Stimulated activated CD8-positive, alpha-beta memory T cell treated with anti-CD3 and anti-CD28 coated beads, Interleukin-15, amount 100 ng/mL, for 24 hours (primary cell): ENCODE measurements at places on chromosomes 4 and X.
A peak's percentile ranks its signal among the peaks of the same experiment; 100 is the strongest.

DNA sequence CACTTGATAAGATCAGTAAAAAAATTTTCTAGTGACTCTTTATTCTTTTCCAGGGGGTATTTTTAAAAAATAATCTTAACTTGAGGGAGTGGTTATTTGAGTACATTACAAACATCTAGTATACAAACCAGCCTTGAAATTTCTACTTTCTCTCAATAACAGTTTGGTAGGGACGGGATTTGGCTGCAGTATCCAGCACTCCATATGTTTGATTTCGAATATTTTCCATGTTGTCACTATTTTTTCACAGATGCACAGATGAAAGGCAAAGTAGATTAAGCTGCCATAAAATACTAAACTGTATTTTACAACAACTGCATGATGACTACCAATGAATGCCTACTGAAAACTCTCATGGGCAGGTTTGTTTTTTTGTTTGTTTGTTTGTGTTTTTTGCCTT is 225.0 kb downstream of the COX7B2 start:
- no peak for DNase-seq

GRCh38 chr4:148550788-148551187 is 108.6 kb upstream of the NR3C2 start:
- DNase-seq = no peak

DNA sequence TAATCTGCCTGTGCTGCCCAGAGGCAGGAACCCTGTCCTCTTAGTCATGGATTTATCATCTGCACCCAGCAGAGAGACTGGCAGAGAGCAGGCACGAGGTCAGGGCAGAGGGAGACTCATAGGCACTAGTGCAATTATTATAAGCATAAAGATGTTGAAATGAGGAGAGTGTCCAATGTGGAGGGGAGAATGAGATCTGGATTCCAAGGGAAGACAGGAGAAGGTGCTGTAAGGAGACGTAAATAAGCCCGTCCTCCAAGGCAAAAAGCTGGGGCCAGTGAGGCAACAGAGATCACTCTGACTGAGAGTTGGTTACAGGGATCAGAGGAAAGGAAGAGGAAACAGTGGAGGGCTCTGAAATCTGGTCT is 406.2 kb downstream of the MAPK10 start:
- no peak for DNase-seq

DNA sequence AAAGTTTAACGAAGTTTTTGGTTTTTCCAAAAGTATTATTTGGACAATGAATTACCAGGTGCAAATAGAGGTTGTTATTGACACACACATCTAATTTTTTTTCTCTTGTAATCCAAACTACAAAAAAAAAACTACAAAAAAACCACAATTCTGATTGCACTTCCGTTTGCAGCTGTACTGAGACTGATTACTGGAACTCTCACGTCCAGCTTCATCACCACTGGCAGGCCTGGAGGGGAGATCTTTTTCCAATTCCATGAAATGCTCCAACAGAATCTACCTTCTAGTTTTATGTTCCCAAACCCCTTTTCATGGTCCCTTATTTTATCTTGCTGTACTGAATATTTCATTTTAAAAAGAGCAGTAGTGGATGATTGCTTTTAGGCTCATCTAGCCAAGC is 1118.3 kb downstream of the C4orf33 start:
- DNase-seq = no peak

DNA sequence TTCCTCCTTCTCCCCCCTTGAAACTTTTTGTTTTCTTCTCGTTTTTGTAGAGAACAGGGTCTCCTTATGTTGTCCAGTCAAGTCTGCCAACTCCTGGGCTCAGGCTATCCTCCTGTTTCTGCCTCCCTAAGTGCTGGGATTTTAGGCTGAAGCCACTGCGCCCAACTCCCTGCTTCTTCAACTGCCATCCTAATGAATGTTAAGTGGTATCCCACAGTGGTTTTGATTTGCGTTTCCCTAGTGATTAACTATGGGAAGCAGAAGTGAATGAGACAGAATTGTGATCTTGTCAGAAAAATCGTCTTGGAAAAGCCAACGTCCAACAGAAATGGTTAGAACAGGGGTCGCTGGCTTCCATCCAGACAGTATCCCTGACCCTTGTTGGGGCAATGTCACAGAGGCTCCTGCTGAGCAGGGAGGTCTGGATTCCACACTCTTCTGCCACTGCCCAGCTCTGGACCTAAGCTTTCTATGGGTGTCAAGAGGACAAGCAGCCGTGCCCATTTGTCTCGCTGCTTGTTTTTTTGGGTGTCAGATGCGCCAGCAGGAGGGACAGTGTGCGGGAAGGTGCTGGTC is 869 bp upstream of the ADD1 start:
- no peak for DNase-seq

DNA sequence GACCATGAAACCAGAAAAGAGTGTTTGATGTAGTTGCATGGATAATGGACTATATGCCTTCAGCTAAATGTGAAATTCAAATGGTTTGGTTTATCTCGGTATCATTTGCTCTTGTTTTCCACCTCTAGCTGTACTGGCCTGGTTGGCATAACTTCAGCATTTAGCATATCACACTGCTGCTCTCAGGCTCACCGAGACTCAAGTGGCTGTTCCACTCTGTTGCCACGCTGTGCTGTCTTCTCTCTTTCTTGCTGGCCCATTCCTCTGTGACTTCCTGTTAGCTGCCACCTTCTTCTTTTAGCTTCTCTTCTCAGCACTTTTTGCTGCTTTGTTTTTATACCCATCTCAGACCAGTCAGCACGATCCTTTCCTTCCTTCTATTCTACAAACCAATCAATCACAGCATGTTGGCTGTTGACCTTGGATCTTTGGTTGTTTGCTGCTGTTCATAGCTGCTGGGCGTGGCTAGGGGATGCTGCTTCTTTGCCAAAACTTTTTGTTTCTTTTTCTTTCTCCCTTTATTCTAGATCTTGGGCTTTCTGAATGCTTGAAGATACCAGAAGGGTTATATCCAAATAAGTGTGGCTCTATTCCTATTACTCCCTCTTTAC is 24.0 kb downstream of the INTS6L start:
- no peak for DNase-seq

DNA sequence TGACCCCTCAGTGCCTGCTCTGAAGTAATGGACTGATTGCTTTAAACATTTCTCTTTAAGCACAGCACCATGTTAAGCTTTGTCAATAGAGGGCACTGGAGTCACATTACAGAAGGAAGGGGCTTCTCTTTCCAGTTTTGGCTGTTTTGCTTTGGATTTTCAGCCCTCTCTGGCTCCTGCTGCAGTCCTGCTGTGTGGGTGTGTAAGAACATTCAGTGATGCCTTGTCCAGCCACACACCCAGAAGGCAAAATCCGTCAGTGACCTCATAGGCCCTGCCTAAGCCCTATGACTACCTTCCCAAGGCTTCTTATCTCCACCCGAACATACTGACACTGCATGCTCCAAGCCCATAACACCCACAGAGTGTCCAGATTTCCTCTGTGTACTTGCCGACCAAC is 215.3 kb upstream of the CTSO start:
- no peak for DNase-seq

GRCh38 chrX:106039920-106040319 is 1.4 kb upstream of the SERPINA7 start:
- DNase-seq = no peak

DNA sequence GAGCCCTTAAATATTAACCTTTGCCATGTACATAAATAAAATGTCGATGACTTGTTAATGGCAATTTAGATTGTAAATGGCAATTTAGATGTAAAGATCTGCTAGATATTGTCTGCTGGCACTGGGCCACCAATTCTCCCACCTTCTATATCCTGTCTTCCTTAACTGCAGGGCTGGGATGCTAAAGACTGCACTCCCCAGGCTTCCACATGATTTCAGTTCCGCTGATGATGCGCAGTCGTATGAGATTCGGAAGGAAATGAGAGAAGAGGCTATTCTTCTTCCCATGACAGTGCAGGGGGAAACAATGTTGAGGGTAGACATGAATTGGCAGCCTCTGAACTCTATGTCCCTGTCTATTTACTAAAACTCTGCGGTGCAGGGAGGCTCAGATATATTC is 55.7 kb downstream of the PITX2 start:
- DNase-seq = no peak

DNA sequence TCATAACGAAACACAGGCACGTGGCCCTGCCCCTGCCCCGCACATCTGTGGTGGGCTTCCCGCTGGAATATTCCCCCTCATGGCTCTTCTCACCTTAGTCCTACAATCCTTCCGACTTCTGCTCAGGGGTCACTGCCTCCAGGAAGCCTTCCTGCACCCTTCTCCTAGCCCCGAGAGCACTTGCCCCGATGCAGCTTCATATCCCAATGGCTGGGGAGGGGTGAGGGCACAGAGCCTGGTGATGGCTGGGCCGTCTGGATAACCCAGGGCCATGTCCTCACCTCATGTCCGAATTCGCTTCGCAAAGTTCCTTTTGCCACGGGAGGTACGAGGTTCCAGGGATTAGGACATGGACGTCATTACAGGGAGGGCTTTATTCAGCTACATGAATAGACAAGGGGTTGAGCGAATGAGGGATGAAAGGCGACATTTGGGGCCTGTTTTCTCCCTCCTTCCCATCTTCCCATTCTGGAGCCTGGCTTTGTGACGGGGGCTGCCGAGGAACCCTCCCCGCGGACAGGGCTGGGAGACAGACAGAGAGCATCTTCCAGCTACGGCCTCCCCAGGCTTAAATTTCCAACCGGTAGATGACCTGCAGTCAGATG is 35.5 kb upstream of the HMX1 start:
- no peak for DNase-seq

- DNase-seq = no peak
These were observed 217.7 kb upstream of the INTU start for GRCh38 chr4:127414951-127415606.

- DNase-seq = no peak
These were observed 511.3 kb upstream of the PCDH7 start for GRCh38 chr4:30208731-30209435.

DNA sequence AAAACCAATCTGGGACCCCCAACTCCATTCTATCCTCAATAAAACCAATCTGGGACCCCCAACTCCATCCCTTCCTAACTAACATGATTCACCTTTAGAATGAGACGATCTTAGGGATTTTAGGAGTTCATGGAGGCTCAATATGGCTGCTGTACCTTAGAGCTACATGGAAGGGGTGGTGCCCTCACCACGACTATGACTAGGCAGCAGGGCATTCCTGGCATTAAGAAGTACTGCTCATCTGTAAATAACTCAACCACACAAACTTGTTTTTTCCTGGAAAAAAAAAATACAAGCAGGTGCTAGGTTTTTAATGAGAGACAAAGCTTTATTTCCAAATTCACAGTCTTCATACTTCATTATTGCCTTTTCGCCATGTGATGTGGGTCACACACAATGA is 346.5 kb upstream of the FAT1 start:
- DNase-seq = no peak

GRCh38 chr4:188372829-188373228 is 233.6 kb downstream of the TRIML1 start:
- DNase-seq = no peak

GRCh38 chr4:26223155-26223554 is 97.7 kb upstream of the RBPJ start:
- no peak for DNase-seq

DNA sequence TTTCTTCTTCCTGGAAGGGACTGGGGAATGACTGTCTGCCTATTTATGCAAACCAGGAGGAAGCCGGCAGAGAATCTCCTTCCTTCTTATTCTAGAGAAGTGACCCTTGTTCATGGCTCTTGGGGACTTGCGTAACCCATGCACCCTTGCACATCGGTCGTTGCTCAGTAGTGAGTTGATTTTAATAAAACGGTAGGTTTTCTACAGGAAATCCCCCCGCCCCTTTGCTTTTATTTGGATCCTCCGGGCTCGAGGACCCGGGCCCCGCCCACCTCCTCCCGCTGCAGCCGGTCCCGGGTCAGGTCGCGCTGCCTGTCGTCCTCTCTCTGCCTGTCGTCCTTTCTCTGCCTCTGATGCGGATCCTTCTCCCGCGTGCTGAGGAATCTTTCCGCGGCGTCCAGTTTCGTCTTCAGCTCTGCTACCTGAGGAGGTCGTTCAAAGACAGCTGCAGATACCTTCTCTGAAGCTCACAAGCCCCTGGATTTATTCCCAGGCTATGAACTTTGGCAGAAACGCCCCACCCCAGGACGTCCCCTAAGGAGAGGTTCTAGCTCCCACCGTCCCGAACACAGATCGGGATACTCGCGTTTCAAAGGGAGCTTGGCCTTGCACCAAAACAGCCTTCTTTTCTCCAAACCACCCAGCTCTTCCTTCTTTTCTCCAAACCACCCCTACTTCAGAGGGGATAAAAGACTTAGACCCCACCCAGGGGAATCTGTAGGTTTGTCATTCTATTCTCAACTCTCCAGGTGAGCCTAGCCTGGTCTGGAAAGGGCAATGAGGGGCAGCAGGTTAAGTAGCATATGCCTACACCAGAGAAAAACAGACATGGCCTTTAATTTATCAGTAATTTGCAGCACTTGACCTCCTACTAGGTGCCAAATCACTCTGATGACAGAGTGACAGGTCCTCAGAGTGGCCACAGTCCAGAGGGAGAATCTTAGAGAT is 7.0 kb downstream of the TNIP3 start:
- DNase-seq = no peak

- DNase-seq = no peak
These were observed 122.1 kb upstream of the GNPDA2 start for GRCh38 chr4:44848466-44848865.

GRCh38 chr4:1684506-1685234 is 557 bp upstream of the FAM53A start:
- peak; percentile 96 for DNase-seq

DNA sequence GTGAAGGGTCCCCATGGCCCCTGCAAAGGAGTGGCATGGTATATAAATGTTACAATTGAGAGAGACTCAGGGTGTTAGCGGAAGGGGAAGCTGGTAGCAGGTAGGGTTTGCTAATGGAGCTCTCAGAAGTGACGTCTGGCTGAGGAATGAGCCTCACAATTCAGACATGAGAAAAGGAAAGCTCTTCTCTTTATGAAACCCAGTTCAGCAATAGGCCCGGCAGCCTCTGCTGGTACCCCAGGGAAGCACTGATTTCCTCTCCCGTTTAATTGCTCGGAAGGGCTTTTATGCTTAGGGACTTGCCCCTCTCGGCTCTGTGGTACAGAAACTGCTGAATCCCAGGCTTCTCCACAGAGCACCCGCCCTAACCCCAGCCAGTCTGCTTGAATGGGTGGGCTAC is 19.4 kb upstream of the AFAP1 start:
- DNase-seq = no peak

DNA sequence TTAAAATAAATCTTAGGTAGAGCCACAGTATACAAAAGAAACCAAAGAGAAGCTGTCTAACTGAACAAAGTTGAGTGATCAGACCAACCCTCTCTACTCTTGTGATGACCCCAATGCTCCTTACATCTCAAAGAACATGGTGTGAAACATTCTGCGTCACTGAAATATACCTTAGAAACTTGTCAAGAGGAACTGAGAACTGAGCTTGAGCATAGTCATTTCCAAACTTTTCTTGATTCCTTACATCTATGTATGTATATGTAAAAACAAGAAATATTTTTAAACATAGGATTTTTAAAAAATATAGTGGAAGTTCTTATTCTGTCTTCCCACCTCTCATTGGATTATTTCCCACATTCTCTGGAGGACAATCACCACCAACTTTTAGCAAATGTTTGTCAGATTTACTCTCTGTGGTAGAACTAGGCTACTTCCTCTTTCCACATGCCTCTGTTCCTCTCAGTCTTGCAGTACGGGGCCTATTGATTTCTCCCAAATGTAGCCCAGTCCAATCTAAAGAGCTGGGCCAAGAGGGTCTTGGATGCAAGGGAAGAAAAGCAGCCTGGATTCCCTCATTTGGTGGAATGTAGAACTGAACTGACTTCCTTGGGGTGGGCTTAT is 98.2 kb upstream of the HHIP start:
- DNase-seq = no peak
